AG09309 (cell line): ENCODE measurements at places on chromosomes 6 and 20.

- no peak for DNase-seq
These were observed 42.4 kb downstream of the HAO1 start for GRCh38 chr20:7897781-7898364.

GRCh38 chr6:96649926-96650325 lies 87.0 kb downstream of the FHL5 start:
- no peak for DNase-seq

- no peak for DNase-seq
These were observed 54.6 kb downstream of the PPARD start for GRCh38 chr6:35396991-35397390.

GRCh38 chr20:32112841-32113240 lies 3.3 kb downstream of the TM9SF4 start:
- DNase-seq = no peak
